ENCODE measurements at places on chromosomes 7 and 10. TPM values are rescaled to one million over a fixed set of nuclear protein-coding genes. Genes with fewer than 3 reads are reported as not detected.
A peak's percentile ranks its signal among the peaks of the same experiment; 100 is the strongest.

RSU1 gene
- 35.2 TPM for total RNA-seq

CDHR3 gene
- 2.1 TPM for total RNA-seq

GIMAP7 gene
- not detected for total RNA-seq

NME8 gene
- not detected for total RNA-seq

WDR37 gene
- 4.2 TPM for total RNA-seq

TMEM213 gene
- total RNA-seq: not detected

TRPV6 gene
- not detected for total RNA-seq

GRCh38 chr10:119863951-119864565 lies 8.6 kb downstream of the MCMBP start:
- no peak for DNase-seq

DNA sequence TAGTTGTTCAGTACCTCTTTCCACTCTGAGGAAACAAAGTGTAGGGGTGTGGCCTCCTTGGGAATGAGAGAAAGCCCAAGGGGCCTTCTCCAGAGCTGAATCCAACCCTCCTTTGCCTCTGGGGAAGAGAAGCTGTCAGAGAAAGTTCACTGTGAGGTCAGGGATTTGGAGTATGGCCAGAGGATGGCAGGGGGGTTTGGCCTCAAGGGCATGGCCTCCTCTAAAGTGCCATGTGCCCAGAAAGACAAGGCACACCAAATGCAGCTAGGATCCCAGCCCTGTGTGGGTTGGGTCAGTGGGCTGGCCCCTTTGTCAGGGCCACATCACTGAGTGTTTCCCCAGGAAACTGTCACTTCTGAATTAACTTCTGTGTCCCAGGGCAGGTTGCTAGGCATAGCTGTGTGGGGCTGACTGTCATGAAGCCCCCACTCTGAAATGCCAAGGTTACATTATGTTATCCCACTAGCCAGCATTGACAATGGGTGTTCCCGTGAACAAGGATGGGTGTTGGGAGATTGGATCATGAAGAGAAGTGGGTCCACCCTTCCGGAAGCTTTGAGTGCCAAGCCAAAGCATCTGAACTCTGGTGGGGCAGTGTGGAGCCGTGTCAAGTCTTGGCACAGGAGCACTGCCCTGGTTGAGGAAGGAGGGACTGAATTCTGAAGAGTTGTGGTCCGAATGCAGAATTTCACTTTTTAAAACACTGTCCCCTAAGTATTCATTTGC lies 123.3 kb downstream of the ZMIZ1 start:
- DNase-seq: no peak

DNA sequence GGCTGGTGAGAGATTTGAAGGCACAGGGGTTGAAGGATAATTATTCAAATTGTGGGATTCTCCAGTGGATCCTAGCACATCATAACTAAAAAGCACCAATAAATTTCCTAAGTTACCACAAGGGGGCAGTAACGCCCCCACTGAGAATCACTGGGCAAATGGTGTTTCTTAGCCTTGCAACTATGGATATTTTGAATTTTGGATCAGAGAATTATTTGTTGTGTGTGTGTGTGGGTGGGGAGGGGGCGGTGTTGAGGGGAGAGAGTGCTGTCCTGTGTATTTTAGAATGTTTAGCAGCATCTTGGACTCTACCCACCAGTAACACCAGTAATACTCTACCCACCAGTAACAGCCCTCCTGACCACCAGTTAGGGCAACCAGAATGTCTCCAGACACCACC lies 63.3 kb upstream of the PRKG1 start:
- peak; percentile 39 for DNase-seq

DNA sequence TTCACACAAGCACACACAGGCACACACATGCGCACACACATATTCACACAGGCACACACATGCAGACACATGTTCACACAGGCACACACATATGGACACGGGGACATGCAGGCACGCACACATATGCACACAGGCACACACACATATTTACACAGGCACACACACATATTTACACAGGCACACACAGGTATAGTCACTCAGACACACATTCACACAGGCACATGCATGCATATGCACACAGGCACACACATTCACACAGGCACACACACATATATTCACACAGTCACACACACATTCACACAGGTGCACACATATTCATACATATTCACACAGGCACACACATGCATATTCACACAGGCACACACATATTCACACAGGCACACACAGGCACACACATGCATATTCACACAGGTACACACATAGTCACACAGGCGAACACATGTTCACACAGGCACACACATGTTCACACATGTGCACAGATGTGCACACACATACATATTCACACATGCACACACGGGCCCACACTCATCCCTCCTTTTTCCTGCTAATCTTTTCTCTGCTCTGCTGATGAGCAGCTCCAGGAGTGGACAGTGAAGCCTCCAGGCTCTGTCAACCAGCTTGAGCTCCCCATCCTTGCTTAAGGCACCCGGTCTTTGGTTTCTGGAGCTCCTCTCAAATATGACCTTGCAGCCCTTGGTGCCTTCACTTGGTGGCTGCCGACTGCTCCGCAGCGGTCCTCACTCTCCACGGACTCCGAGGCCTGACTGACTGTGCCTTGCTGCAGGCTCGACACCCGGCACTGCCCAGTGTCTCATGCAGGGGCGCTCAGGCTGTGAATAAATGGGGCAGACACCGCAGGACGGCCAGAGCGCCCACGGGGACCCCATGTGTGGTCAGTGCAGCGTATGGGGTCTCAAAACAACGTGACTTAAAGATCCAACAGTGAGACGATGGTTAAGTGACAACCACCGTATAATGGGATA lies 581.2 kb upstream of the MGMT start:
- DNase-seq: no peak

DNA sequence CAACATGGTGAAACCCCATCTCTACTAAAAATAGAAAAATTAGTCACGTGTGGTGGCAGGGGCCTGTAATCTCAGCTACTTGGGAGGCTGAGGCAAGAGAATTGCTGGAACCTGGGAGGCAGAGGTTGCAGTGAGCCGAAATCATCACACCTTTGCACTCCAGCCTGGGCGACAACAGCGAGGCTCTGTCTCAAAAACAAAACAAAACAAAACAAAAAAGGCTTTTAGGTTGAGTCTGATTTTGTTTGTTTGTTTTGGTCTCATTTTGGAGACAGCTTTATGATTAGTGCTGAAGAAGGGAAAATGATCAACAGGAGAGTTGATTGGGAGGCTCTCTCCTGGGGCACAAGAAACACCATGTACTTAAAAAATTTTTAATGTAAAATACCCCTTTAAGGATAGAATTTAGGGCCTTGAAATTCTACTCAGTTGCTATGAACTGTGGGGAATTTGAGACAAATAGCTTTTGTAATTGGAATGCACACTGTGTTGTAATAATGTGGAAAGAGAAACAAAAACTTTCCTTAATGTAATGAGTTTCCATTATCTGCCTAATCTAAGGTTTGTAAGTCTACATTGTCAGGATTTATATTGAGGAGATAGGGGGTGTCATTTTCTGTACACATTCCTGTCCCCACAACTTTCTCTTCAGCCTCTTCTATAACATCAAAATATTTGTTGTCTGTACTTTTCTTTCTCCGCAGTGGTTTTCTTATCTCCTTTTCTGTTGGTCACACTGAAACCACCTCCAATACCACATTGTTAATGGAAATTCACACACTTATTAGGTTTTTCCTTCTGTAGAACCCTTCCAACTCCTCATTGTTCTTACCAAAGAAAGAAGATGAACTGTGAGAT lies 41.3 kb downstream of the ARID5B start:
- DNase-seq: no peak
